ENCODE measurements at places on chromosomes 6 and 20.

DNA sequence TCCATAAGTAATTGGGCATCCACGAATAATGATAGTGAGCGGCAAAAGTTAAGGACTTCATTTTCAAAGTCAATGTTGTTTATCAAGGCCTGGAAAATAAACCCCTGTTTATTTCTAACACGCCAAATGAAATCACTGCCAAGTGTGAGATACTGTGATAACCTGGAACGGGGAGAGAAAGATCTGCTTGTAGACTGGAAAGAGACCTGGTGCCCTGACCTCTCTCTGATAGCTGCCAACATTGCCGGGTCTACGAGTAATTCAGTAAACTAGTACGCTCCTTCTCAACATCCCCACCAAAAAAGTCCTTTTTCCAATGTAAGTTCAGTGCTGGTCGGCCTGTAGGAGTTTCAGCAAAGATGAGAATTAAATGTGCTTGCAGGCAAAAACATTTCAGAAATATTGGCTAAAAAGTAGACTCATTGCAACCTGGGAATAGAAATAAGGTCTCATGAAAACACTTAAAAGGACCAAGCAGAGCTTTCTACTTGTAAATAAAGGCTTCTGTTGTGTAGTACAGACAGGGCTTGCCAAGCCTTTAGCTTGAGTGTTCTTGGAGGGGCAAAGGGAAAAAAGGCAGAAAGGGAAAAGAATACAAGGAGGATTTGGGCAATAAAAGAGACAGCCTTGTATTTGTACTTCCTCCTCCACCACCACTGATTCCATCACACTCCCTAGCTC lies 43.9 kb downstream of the PDE7B start:
- no peak for DNase-seq

- DNase-seq, result no peak
These were observed 24.3 kb downstream of the TFAP2B start for GRCh38 chr6:50842861-50843384.

- no peak for DNase-seq
These were observed 94.8 kb downstream of the PTCHD4 start for GRCh38 chr6:48016020-48016755.

DNA sequence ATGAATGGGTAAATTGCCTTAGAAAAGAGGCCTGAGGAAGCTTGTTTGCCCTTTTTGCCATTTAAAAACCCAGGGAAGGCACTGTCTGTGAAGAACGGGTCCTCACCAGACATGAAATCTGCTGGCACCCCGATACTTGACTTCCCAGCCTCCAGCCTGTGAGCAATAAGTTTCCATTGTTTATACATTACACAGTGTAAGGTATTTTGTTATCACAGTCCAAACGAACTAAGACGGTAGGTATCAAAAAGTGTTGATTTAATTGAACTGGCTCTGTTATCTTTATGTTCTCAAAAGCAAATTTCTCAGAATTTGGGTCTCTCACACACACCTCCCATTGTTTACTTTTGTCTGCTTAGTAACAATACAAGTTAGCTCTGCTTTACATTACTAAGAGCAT lies 181.1 kb upstream of the MARCKS start:
- no peak for DNase-seq

- no peak for DNase-seq
These were observed 125.2 kb upstream of the PMEPA1 start for GRCh38 chr20:57835074-57835452.

All from Kasumi-1 (cell line).